RPMI7951 (cell line): ENCODE measurements at places on chromosomes 16 and 17. TPM values are rescaled to one million over a fixed set of nuclear protein-coding genes. Genes with fewer than 3 reads are reported as not detected.

GRCh38 chr16:57676553-57677085 is 8.5 kb downstream of the ADGRG3 start:
- no peak for DNase-seq

The WBP2 gene
- total RNA-seq: 21.9 and 24.9 TPM in 2 replicates

The OR1F1 gene
- total RNA-seq: 0.36 TPM in 1 of 2 replicates, not detected in the other

The CPNE7 gene
- total RNA-seq: 1.3 and 2.6 TPM in 2 replicates

DNA sequence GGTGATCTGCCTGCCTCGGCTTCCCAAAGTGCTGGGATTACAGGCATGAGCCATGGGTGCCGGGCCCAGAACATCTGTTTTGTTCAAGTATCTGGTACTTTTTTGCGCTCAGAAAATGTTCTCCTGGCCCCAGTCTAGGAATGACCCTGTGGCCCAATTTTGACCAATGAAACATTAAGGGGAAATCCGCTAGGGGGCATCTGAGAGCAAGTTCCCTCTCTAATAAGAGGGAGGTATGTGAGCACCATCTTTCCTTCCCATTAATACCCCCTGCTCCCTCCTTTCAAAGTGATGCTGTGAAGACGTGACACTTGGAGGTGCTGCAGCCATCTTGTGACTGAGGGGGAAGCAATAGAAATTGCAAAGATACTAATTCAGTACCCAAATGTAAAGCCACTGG is 16.5 kb upstream of the CLEC3A start:
- DNase-seq: peak; percentile 21

DNA sequence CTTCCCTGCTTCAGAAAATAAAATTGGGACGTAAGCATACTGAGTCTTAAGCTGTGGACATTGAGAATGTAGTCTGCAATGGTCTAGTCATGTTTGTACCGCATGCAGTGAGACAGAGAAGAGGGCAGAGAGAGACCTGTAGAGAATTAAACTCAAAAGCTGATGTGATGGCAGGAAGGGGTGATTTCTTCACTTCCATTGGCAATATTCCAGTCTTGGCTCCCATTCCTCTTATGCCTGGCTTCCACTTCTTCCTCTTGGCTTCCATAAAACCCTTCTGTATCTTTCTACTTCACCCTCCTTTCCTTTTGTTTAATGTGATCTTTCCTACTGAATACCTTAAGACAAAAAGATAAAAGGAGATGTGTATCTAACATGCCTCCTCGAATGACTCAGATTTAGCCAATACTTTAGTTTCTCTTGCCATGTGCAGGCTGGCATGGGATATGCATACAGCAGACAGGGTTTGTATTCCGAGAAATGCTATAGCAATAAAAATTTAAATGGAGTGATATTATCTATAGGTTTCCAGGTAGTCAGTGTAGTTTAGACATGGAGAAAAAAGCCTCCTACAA is 423.1 kb upstream of the DYNLRB2 start:
- no peak for DNase-seq

DNA sequence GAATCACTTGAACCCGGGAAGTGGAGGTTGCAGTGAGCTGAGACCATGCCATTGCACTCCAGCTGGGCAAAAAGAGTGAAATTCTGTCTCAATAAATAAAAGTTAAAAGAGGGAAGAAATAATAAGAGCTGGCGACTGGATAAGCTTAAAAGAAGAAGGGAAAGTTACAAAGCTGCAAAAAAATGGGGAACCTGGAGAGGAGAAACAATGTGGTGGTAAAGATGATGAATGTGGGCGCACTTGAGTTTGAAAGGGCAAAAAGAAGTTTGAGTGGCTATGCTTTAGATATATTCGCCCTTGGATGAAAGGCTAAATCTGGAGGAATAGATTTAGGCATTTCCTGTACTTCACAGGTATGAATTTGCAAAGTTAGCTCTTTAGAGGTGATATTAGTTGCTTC is 53.0 kb upstream of the YPEL2 start:
- no peak for DNase-seq

- no peak for DNase-seq
These were observed 10.6 kb downstream of the KSR1 start for GRCh38 chr17:27466743-27467375.

- no peak for DNase-seq
These were observed 949.6 kb upstream of the GOT2 start for GRCh38 chr16:59683709-59684108.

- DNase-seq: peak; percentile 46
These were observed 69.2 kb upstream of the KIFC3 start for GRCh38 chr16:57871456-57871855.

GRCh38 chr17:7846765-7847661 is 7.9 kb upstream of the TMEM88 start:
- no peak for DNase-seq

DNA sequence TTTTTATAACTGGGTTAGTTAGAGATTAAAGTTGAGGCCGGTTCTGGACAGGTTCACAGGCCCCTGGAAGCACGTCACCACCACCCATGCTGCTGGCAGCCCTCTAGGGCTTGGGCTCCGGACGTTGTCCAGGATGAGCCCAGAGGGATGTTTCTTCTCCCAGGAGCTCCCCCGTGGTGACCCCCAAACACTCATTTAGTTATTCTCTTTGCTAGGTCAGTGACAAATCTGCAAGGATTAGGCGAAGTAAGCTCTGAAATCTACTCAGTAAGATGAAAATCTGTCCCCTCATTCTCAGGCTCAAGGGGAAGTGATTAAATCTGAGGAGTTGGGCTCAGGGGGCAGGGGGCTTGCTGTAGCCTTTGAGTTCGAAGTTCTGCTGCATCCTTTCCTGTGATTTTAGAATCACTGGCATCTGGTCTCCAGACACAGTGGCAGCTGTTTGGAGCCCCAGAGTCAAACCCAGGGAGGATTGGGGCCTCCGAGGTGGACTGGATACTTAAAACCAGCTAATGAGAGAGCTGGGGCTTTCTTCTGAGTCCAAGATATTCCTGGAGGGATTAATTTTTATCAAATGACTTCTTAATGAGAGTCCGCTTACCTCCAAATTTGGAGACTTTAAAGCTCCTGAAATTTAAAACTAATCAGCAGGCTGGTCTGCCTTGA is 49.2 kb upstream of the HS3ST2 start:
- no peak for DNase-seq

The SLC5A10 gene
- total RNA-seq: not detected in 2 replicates

DNA sequence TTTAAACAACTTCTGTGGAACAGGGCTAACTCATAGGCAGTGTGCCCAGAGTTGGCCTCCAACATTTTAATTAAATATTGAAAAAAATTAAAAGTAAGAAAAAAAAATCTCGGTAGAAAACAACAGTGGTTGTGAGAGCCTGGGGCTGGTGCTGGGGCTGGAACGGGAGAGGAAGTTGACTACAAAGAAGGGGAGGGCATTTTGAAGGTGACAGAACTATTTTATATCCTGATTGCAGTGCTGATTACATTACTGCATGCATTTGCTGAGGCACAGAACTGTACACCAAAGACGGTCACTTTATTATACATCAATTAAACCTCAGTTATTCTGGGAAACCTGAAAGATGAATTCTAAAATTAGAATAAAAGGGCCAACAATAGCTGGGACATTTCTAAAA is 142.5 kb downstream of the PARN start:
- DNase-seq: peak; percentile 36
